ENCODE measurements at places on chromosomes 12 and 14. TPM values are rescaled to one million over a fixed set of nuclear protein-coding genes. Genes with fewer than 3 reads are reported as not detected.

- no peak for DNase-seq
These were observed 79.4 kb upstream of the HIF1A start for GRCh38 chr14:61615743-61616523.

MYF5 gene
- total RNA-seq: not detected

FSCB gene
- not detected for total RNA-seq

GALNT16 gene
- 8.2 TPM for total RNA-seq

KRT5 gene
- total RNA-seq: 2,541 TPM

DNA sequence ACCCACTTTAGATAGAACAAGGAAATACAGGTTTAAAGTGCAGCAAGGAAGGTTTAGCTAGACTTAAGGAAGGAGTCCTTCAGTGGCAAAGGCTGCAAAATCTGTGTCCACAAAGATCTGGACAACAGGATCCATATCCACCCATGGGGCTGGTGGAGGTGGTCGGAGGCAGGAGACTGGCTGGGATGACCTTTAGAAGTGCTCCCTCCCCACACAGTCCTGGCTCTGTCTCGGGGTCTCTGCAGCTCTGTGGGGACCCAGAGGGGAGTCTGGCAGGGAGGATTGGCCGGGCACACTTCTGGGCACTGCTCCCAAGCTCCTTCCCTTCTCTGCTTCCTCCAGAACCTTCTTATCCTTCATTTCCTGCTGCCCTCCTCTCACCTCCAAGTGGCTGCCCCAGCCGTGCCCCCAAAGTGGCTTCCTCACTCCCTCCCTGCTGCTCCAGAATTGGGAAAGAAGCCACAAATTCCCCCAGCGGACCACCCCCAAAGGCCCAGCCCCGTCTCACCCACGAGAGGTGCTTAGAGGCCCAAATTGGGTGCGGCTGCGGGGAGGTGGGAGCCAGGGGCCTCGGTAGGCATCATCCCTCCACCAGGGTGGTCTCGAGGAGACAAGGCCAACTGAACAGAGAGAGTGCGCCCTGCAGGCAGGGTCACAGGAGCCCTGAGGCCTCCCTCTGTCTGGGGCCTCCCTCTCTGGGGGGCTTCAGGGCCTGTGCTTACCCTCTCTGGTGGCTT lies 21.9 kb upstream of the PGF start:
- peak; percentile 82 for DNase-seq

GRCh38 chr12:69254046-69254445 lies 14.7 kb downstream of the CPSF6 start:
- DNase-seq: no peak

DNA sequence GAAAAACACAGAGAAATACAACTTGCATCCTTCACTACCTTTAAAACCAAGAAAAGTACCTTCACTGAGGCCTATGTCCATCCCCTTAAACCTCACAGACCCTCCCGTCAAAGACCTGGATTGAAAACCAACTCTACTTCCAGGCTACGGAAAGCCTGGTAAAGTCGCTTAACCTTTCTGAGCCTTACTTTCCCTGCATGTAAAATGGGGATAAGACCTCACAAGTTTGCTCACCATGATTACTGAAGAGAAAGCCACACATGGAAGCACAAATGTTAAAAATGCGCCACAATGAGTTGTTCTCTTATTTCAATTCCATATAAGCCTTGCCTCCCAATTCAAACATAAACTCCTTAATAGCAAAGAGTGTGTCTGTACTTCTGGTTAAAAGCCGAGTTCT lies 8.4 kb downstream of the ACTN1 start:
- DNase-seq: no peak

DNA sequence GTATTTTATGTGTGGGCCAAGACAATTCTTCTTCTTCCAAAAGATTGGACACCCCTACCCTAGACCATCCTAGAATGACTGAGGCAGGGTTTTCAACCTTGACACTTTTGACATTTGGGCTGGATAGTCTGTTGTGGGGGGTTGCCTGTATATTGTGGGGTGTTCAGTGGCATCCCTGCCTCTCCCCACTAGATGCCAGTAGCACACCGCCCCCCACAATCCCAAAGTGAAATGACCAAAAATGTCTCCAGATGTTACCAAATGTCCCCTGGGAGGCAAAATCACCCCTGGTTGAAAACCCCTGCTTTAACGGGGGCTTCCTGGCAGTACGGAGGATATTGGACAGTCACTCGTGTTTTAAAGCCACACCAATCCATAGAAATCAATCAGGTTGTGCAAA lies 219.6 kb downstream of the PHETA1 start:
- no peak for DNase-seq

- no peak for DNase-seq
These were observed 12.2 kb downstream of the UBR7 start for GRCh38 chr14:93219103-93219726.

MGAT4C gene
- total RNA-seq: 0.04 TPM

GRCh38 chr14:58671024-58671423 lies 33.3 kb downstream of the DACT1 start:
- no peak for DNase-seq

NGB gene
- total RNA-seq: not detected

DNA sequence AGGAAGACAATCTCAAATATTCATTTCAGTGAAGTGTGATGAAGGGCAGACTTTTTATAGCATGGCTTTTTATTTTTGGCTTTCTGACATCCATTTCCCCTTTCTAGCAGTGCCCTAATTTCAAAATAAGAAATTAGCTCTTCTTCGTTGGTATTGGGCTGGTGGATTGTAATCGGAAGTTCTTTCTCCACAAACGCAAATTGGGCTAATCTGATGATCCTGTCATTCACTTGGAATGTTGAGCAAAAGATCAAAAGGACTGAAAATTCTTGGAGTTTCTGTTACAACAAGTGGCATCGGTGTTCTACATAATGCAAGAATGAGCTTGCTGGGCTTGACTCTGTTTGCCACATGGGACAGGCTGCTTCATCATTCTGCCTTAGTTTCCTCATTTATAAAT lies 1182.8 kb downstream of the FLRT2 start:
- no peak for DNase-seq

STYK1 gene
- total RNA-seq: 2.0 TPM

- DNase-seq: no peak
These were observed 105.8 kb downstream of the SAMD4A start for GRCh38 chr14:54672688-54673087.

GRCh38 chr12:127722611-127723010 lies 544.4 kb upstream of the TMEM132C start:
- DNase-seq: no peak

GRCh38 chr12:57738661-57739237 lies at the start of gene AGAP2:
Gene AGAP2 (minus strand): TSS chr12:57738742. CDS start chr12:57738246, 496 bp downstream.
- DNase-seq: no peak

GRCh38 chr14:67850066-67850830 lies 30.7 kb downstream of the RAD51B start:
- no peak for DNase-seq

FITM1 gene
- total RNA-seq: 0.61 TPM

DNA sequence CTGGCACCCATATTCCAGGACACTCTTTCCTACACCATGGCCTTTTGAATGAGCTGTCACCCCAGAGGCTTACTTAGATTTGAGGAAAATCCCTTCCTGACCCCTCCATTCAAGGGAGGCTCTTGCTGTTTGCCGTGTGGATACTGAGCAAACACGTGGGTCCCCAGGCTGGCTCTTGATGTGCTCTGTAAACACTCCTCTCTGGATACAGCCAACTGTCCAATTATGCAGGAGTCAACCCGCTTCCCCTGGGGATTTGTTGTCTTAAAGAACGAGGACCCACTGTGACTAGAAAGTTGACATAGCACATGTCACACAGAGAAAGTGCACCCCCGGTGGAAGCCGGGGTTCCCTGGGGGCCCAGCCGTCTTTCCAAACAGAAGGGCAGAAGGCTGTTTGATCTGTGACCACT lies 75.8 kb upstream of the CEP83 start:
- peak; percentile 57 for DNase-seq

AGAP2 gene
- total RNA-seq: 0.55 TPM

DNA sequence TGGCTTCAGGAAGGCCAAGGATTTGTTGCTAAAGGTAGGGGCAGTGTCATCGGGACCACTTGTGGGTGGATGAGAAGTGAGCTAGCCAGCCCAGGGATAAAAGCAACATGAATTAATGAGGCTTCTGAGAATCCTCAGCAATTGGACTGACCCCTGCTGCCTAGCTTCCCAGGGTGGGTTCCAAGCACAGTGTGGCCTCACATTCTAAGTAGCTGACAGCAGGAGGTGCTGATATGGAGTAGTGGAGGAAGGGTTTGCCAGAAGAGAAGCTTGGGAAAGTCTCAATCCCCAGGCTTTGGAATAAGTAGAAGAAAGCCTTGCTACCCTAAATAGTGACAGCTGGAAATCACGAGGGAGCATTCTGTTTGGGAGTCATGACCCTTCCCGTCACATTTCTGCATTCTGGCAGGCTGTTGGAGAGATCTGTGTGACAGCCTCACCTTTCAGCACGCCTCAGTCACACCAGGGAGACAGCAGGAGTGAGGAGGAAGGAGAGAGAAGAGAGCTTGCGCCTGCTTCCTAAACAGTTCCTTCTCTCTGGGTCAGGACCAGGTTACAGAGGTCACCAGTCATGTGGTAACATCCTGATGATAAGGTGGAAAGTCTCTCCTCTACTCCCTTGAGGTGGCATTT lies 31.2 kb downstream of the DACT1 start:
- DNase-seq: no peak

DNA sequence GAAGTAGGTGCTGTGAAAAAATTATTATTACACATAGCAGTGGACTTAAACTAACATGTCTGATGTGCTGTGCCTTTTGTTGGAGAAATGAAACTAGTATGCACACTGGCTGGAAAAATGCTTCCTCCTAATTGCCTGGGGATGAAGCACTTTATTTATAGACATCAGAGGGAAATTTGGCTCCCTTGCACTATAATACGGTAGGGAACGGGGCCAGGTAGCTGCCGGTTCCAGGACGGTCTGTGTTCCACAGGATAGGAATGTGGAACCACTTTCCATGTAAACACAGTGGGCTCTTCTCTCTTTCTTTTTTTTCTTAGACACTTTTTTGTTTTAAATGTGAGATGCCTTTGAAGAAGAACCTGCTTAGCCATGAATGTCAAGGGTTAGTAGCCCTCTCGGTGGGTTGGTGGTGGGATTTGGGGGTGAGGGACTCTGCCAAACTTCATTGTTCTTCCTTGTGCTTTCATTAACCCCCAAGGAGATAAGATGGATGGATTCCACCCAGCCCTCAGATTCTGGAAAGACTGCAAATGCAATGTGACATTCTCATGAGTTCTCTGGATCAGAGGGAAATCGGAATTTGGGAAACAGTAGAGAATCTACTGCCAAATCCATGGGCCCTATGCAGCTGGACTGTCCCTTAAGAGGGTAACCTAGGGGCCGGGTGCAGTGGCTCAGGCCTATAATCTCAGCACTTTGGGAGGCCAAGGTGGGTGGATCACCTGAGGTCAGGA lies 58.0 kb upstream of the GSC start:
- no peak for DNase-seq

CLEC1A gene
- total RNA-seq: 1.0 TPM

L3HYPDH gene
- 19.3 TPM for total RNA-seq

- no peak for DNase-seq
These were observed 12.3 kb downstream of the SEL1L start for GRCh38 chr14:81521356-81521755.

GUCY2C gene
- total RNA-seq: 1.3 TPM

DNA sequence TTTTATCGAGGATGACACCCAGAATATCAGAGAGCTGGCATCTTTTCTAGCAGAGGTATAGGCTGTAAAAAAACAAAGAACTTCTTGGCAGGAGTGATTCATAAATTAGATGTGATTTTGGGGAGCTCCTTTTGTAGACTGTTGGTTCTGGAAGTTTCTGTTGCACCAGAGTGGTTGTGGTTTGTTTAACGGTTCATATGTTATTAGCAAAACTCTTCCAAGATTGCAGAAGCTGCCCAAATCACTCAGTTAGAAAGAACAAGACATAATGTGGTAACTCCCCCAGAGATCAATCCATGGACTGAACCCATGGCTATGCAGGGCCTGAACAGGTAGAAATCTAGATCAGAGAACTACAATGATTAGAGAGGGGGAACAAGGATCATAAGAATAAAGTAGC lies 6.7 kb upstream of the RNASE10 start:
- DNase-seq: no peak

DNA sequence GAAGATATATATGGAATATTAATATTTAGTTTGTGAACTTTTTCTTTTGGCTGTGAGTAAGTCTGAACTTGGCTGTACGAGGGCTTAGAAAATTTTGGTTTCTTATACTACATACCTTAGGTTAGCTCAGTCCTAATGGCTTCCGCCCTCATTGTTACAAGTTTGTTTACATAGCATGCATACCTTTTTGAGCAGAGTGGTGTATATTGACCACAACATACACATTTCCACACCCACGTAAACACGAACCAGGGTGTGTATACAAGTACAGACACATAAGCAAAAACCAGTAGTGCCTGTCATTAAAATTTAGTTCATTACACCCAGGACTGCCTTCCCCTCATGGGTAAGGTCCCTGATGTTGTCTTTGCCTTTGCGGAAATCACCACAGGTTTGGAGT lies 230.2 kb upstream of the RGS6 start:
- no peak for DNase-seq

PPP1R36 gene
- total RNA-seq: 0.89 TPM

DNA sequence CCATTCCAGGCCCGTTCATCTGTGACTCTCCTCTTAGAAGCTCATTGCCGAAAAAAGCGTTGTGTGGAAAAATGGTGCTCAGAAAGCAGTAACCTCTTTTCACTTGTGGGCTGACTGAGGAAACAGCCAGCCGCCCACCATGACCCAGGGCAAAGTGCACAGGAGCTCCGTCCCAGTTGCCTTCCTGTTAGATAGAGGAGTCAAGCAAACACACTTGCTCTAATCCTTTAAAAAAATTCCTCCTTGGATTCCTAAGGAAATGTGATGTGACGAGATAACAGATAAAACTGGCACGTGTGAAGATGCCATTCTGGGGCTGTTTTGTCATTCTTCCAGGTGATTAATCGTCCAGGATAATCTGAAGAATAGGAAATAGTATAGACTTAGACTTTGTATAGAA lies 396.8 kb upstream of the DDHD1 start:
- DNase-seq: no peak

DNA sequence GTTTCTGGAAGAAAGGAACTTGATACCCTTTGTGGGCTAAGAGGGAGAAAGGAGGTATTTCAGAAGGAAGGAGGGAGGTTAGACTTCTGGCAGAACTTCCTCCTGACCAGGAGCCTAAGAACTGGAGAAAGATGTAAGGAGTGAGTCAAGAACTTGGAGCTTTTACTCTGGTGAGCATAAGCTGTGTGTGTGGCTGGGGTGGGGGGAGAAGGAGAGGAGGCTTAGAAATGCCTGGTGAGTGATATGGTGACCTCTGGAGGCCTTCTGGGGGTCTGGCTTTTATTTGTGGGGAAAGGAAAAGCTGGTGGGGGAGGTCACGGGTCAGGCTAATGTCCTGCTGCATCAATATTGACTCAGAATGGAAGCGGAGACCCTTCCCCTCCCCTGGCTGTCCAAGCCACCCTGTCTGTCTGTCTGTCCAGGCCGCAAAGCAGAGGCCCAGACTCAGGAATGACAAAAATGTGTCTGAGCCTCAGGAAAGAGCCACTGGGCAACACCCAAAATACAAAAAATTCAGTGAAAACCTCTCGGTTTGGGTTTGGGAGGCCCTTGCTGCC lies 4.8 kb downstream of the LRP1 start:
- DNase-seq: no peak

ALKBH1 gene
- 10.7 TPM for total RNA-seq

All from lower leg skin (tissue), 4 donors.